Iris pigment epithelial cell (primary cell): ENCODE measurements at places on chromosomes 7 and 10.

DNA sequence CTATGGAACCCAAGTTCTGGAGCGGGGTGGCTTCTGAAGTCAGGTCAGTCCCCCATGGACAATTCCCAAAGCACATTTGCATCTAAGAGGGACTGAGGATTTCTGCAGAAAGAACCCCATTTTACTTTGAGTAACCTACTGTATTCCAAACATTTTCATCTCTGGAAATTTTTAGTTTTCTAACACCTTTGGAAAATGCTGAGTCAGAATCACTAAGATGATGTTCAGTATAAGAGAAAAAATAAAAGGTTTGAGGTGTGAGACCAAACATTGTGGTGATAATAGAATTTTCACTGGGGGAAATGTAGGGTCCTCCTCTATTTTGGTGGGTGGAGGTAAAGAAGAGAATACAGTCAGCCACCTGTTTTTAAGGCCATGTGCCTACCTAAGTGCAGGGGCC lies 227.1 kb downstream of the LRMDA start:
- no peak for DNase-seq

DNA sequence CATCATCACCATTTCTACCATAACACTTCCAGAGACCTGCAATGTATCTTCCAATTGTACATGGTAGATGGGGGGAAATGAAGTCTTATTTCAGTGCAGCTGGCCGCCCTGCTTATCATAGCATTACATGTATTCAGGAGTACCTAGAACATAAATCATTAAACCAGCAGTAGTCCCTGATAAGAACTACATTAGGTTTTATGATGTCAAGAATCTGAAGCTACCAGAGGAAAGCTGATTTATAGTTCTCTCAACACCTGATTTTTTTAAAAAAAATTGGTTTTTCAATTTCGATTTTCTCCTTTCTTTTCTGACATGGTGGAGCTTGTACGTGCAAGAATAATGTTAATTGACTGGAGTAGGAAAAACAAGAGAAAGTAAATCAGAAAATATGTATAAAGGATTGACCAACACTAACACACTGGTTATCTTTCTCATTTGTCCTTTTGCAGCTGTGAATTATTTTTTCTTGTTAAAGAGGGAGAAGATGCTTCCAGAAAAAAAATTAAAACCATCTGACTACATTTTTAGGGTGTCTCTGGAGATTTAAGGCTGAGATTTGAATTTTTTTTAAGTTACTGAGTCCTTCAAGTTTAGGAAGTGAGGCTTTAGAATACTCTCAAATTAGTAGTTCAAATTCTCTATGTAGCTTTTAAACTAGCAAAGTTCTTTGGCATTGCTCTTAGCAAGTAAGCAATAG lies 59.1 kb downstream of the CSTF2T start:
- no peak for DNase-seq

DNA sequence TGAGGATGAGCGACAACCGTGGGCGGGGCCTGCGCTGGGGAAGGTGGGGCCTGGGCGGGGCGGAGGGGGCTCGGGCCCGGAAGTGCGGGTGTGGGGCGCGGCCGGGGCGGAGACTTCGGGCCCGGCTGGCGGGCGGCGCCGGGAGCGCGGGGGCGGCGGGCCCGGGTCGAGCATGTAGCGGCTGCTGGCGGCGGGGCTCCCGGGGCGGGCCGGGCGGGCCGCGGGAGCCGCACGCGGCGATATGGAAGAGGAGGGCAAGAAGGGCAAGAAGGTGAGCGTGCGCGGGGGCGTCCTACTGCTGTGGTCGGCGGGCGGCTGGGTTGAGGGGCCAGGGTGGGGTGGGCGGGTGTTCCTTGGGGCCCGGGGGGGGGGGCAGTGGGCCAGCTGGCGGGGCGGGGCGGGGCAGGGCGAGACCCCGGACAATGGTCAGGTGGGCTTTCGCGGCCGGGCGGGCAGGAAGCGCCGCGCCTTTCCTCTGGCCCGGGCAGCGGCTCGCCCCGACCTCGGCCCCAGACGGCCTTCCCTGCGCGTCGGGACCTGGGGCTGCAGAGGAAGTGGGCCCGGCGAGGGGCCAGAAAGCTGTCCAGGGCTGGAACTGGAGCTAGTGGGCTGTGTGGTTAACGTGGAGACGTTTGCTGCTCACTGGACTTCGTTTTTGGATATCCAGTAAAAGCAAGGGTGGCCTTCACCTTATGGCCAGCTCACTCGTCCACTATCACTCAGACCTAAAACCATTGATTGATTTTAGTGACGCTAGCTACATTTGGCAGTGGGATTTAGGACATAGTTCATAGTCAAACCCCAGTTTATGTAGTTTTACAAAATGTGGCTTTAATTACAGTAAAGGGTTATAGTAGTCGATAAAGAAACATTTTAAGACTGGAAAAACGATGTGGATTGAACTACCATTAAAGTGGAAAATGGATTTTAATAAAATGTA lies at the start of gene CCM2:
Gene CCM2, plus strand, starts transcription at position 109 of the 940 bp plus-strand sequence. Its CDS starts 133 bp downstream, at position 242.
- DNase-seq = peak; percentile 37

GRCh38 chr10:31648966-31649365 lies 279.7 kb downstream of the ARHGAP12 start:
- DNase-seq = no peak

DNA sequence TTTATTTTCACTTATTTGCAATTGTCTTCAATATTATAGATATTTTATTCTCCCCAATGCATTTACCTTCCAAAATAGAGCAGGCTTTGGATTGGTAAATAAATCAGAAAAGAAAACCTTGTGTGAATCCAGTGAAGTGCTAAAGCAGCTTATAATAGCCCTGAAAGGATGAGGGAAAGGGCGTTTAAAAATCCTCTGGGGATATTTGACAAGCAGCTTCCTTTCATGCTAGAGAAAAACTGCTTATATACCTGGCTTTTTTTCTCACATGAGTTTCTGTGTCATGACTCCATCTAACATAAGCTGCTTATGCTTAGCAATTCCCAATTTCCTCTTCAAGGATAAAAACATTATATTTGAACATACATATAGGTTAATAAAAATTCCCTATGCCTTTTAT lies 221.6 kb upstream of the SEMA3E start:
- DNase-seq = no peak

GRCh38 chr10:98033515-98033914 lies 3.1 kb upstream of the CRTAC1 start:
- DNase-seq = no peak

DNA sequence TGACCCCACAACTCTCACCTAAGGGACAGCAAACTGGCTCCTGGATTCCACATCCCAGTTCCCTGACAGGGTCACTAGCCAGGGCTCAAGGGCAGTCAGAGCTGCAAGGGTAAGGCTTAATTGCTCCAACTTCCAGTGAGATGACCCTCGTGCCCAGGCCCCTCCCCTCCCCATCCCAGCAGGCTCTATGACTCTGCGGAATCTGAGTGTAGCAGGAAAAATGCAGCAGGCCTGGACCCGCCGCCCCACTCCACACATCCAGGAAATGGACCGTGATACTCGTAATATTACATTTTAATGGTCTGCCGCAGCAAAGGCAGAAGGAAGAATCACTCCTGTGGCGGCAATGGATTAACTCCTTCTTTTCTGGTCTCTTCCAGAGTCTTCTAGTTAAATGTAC lies 91.7 kb upstream of the CHST15 start:
- DNase-seq = no peak

- DNase-seq = no peak
Observed at GRCh38 chr7:111071556-111071955, 19.4 kb upstream of the LRRN3 start.

DNA sequence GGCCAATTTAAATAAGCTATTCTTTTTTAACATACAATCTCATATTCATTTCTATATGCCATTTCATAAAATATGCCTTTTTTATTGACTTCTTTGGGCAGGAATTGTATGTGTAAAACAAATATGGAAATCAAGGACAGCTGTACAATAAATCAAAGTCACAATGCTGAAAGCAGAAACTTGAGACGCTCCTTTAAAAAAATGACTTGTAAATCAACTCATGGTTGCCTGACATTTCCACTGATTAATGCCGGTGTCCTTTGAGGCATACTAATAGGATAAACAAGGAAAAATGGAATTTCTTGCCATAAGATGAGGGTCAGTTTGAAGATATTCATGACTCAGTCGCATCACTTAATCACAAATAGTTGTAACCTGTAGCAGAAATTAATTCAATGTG lies 247.4 kb upstream of the TEX47 start:
- DNase-seq = no peak

DNA sequence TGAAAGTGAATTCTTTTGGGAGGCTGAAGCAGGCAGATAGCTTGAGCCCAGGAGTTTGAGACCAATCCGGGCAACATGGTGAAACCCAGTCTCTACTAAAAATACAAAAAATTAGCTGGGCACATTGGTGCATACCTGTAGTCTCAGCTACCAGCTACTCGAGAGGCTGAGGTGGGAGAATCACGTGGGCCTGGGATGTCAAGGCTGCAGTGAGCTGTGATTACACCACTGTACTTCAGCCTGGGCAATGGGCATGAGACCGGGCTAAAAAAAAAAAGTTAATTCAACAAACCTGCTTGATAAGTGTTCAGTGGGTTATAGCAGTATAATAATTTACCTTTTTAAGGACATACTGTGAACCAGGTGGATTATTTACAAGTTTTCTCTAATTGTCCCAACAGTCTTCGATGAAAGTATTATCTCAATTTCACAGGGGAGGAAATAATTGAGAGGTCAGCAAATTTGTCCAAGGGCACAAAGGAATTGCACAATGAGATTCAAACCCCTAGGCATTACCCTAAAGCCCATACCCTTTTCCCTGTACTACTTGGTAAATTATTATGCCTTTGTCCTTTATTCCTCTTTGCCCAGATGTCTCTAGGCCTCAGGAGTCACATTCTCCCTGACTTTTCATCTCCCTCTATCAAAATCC lies 13.1 kb upstream of the DLD start:
- DNase-seq = no peak

GRCh38 chr7:7969306-7970236 lies 975 bp downstream of the GLCCI1 start:
- peak; percentile 49 for DNase-seq

DNA sequence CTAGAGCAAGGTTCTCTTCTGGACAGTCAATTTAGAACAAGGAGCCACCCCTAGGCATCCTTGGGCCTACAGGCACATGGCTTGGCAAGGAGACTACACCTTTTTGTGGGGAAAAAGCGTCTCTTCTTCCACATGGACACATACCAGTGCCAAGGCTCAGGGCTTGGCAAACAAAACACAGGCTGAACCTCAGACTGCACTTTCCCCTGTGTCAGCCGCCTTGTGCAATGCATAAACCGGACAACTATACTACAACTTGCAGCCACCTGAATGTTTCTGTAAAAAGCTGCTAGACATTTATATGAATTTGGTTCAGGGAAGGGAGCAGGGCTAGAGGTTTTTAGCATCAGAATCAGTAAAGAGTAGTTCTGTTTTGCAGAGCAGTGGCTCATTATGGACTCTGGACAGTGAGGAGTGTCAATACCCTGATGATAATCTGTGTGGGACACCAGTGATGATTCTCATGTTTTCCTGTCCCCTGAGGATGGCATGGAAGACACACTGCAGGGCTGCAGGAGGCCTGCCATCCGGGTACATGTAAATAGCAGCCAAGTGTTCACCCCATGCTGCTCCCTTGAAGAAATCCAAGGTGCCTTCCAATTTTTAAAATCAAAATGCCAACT lies 118.9 kb downstream of the GATA3 start:
- DNase-seq = no peak

DNA sequence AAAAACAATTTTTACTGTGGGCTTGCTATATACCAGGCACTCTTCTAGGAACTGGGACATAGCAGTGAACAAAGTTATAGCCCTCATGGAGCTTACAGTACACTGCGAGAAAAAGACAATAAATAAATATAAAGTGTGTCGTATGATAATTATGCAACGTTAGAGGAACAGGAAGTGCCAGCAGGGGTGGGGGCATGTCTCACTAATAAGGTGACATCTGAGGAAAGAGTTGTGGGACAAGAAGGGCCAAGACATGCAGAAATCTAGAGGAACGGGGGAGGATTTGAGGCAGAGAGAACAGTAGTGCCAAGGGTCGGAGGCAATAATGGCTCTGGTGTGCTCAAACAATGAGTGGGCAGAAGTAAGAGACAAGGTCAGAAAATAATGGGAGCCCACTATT lies 52.8 kb downstream of the LMBR1 start:
- no peak for DNase-seq

GRCh38 chr7:100686201-100686821 lies 7.7 kb downstream of the GIGYF1 start:
- DNase-seq = no peak

- no peak for DNase-seq
Observed at GRCh38 chr10:11335881-11336430, 275.5 kb downstream of the USP6NL start.

- no peak for DNase-seq
Observed at GRCh38 chr7:107909445-107909844, 18.5 kb downstream of the DLD start.

DNA sequence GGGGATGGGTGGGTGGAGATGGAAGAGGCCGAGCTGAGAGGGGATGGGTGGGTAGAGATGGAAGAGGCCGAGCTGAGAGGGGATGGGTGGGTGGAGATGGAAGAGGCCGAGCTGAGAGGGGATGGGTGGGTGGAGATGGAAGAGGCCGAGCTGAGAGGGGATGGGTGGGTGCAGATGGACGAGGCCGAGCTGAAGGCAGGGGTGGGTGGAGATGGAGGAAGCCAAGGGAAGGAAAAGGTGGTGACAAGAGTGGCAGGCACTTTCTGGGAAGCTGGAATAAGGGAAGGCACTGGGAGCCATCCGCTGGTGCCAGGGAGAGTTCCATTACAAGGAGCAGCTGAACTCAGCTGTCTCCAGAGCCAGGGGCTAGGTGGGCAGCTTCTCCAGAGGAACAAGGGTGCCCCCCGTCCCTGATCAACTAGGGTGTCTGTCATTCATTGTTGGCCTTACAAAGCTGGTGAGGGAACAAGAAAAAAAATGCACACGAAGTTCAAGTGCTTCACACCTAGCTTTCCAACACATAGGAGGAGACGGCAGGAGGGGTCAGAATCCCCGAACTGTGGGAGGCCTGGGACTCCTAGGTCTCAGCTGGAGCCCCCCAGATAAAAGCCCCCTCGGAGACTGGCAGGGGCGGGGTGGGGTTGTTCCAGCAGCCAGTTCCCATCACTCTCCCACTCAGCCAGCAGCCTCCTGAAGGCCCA lies 62.4 kb downstream of the PROSER2 start:
- DNase-seq = no peak

DNA sequence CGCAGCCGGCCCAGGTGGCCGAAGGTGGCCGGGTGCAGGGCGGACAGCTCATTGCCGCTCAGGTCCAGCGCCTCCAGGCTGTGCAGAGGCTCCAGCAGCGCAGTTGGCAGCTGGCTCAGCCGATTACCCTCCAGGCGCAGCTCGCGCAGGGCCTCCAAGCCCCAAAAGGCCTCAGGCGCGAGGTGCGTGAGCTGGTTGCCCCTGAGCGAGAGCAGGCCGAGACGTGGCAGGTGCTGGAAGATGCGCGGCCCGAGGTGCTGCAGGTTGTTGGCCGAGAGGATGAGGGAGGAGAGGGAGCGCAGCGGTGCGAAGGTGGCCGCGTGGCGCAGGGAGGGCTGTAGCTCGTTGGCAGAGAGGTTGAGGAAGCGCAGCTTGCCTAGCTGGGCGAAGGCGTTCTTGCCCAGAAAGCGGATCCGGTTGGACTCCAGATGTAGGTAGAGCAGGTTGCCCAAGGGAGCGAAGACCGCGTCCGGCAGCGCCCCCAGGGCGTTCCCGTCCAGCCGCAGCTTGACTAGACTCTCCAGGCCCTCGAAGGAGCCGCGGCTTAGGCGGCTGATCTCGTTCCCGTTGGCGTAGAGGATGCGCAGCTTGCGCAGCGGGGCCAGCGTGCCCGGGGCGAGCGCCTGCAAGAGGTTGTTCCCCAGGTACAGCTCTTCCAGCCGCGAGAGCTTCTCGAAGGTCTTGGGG lies 923 bp downstream of the TRIL start:
- peak; percentile 20 for DNase-seq
